ENCODE measurements at places on chromosomes 4 and X.
A peak's percentile ranks its signal among the peaks of the same experiment; 100 is the strongest.

DNA sequence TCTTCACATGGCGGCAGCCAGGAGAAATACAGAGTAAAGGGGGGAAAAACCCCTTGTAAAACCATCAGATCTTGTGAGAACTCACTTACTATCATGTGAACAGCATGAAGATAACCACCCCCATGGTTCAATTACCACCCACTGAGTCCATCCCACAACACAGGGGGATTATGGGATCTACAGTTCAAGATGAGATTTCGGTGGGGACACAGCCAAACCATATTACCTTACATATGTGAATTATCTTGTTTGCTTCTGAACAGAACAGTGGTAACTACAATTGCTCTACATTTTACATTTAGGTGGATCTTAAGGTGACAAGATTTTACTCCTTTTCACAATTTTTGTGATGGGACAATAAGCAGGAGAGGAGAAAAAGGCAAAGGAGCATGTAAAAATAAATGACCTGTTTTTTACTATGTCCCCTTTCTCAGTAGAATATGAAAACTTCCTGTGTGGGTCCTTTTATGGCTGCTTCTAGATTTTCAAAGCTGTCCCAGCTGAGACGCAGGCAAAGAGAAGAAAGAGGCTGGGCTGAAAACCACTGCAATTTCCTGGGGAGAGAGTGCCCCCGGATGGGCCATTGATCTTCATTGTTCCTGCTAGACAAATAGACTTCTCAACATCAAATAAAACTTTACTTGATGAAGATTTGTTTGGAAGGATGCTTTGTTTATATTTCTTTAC is 45.9 kb upstream of the PGM2 start:
- DNase-seq = no peak

DNA sequence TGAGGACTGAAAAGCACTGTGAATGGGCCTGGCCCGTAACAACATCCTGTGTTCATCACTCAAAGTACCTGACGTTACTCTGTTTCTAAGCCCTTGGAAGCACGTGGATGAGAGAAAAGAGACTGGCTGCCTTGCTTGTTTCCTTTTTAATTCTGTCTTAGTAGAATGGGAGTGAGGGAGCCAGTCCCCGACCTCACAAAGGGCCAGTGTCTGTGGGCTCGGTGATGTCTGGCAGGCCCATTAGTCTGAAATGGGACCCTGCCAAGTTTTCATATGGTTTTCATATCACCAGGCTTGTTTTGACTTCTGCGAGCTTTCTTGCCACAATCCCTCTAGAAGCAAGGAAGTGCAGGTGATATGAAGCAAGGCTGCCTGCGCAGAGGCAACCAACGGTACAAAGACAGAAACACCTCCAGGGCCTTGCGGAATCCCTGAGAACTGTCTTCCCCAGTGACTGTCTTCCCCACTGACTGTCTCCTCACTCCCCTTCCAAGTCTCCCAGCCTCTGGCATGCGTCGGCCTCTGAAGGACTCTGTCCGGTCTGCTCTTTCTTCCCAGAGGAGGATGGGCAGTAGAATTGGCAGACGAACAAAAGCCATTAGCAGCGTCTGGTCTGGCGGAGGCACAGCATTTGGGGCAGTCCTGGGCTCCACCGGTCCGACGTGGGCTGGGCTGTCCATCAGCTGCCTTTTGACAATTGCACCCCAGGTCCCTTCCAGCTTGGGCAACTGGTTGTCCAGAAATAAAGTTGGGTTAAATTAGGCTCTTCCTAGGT is 20.2 kb upstream of the RASL11B start:
- DNase-seq = peak; percentile 39

DNA sequence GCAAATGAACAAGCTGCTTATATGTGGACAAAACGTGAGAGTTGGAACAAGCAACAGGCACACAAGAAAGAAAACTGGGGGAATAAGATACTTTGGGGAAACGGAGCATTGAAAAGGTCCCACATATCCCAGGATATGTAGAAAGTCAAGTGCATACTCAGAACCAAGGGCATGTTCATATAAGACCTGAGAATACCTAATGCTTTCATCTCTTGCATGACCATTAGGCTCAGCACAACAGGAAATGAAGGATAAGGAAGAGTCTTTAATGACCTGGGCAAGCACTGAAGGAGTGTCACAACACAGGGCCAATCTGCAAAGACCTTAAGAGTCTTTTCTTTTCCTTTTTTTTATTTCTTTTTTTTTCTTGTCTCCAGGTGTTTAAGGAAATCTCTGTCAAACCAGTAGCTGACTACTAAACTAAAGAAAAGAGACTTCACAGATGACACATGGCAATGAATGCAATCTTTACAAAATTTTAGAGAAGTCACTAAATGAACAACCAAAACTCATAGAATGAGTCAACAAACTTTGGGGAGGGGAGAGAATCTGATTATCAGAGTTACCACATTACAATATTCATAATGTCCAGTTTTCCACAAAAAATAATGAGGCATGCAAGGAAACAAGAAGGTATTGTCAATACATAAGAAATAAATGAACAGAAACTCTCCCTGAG is 67.9 kb upstream of the STK26 start:
- DNase-seq = no peak

GRCh38 chr4:83115656-83116285 is 1.2 kb upstream of the PLAC8 start:
- no peak for DNase-seq

- no peak for DNase-seq
Observed at GRCh38 chr4:82989575-82990429, 20.8 kb downstream of the LIN54 start.

DNA sequence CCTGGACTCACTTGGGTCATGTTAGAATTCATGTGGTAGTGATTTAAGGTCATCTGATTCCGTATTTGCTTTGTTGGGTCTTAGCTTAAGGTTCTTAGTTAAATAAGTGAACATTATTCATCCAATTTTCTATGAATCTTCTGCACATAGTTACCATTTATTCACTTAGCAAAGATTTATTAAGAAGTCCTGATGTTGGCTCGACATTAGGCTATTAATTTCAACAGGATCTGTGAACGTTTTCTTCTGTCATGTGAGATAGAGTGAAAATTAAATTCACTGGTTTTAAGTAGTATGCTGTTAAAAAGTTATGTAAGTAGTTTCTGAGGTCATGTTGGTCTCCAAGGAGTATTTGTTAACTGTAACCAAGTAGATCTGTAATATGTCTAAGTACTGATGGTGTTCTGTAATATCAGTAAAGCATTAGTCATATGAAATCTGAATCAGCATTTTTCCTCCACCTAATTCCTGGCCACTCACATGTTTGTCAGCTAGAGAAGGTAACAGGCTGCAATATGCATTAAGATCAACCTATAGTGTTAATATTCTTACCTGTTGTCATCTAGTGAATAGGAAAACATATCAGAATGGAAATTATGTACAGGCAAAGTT is 155.6 kb downstream of the PCDH7 start:
- peak; percentile 68 for DNase-seq

DNA sequence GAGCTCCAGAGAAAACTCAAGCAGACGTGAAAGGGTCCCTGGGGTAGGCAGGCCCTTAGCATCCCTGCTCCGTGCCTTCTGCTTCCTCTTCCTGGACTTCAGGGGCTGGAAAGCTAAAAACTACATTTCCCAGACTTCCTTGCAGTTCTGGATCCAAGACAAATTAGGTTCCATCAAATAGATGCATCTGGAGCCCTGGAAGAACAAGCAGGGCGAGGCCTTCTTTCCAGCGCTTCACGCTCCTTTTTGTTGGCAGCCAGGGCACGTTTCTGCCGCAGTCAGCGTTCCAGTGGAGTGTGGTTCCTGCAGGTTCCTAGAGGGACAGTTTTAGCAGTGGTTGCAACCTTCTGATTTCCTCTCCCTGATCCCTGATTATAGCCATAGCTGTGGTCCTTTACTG is 53.6 kb upstream of the MSX1 start:
- DNase-seq = no peak
